NCI-H1048 (cell line): ENCODE measurements at places on chromosomes 2 and 18.

GRCh38 chr2:48558456-48558855 lies 28.5 kb downstream of the STON1 start:
- no peak for DNase-seq

DNA sequence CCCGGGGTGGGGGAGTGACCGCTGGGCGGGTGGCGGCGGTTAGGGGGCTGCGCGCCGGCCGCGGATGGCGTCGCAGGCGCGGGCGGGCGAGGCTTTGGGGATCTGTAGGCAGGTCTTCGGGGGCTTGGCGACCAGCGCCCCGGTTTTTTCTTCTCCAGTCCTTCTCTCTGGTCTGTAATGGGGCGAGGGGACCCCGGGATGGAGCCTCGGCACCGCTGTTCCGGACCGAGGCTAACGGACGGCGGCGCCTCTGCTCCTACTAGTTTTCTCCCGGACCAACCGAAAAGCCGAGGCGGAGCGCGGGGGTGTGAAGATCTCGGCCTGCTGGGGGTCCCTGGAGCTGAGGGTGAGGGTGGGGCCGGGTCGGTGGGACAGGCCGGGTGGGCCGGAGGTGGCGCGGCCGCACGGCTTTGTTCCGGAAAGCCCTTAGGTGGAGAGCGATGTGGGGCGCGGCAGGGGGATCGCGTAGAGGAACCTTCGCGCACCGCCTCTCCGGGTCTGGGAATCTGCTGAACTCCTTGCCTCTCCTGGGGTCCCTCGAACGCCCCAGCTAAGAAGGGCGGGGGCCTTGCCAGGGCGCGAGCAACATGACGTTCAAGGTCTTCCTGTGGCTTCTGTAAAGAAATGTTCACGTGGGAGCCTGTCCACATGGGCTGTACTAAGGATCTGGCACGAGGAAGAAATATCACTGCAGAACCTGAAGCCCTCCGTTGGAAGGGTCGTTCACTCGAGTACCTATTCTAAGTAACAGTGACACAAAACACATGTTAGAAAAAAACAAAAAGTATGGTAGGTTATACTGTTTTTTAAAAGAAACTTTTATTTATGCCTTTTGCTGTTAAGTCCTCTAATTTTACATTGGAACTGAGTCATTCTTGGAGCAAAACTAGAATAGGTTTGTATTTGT lies 861 bp downstream of the SLC39A10 start:
- peak; percentile 2 for DNase-seq

- DNase-seq = no peak
These were observed 382.0 kb downstream of the SOX11 start for GRCh38 chr2:6074089-6074643.

- DNase-seq = peak; percentile 31
These were observed 864 bp downstream of the LBH start for GRCh38 chr2:30231996-30232800.

DNA sequence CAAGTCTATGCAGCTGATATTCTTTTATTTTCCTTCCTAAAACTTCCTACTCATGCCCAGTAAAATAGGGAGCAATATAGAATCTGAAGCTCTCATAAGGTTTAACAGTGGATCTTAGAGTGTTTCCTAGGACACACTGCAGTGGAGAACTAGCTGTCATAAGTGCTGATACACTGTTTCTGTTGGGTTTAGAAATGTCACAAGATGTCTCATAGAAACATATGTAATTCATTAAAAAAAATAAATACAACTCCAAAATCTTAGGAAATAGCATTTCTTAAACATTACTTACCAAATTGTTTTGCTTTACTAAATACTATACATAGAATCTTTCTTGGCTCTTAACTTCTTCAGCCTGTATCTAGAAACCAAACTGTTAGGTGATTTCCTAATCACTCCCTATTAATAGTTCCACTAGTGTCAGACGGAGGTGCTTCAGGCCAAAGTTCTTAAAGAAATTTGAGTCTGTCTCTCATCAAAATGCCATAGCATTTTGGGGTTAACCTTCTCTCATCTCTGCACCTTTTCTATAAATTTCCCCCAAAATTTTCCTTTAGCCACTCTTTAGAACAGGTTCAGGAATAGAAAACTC lies 93.7 kb downstream of the CERKL start:
- no peak for DNase-seq

- no peak for DNase-seq
These were observed 32.7 kb downstream of the EIPR1 start for GRCh38 chr2:3344897-3345296.

- DNase-seq = no peak
These were observed 12.5 kb upstream of the NAB1 start for GRCh38 chr2:190636361-190636760.

- DNase-seq = no peak
These were observed 10.3 kb downstream of the EDAR start for GRCh38 chr2:108978709-108979111.

- DNase-seq = no peak
These were observed 7.8 kb downstream of the LIMS1 start for GRCh38 chr2:108542071-108542470.

DNA sequence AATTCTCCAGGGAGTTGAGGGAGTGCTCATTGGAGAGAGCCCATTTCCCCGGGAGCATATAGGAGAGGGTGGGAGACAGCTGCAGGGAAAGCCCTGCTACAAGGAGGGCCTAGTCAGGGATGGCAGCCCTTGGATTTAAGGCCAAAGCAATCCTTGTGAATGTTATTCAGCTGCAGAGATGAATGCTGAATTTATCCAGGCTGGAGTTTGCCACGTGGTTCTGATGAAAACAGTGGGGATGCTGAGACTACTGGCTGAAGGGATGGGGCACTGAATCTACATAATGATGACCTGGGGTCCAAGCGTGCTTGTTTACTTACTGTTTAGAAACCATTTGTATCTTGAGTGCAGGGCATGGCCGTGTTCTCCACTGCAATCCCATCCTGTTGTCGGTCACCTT lies 35.6 kb upstream of the RNF149 start:
- no peak for DNase-seq

DNA sequence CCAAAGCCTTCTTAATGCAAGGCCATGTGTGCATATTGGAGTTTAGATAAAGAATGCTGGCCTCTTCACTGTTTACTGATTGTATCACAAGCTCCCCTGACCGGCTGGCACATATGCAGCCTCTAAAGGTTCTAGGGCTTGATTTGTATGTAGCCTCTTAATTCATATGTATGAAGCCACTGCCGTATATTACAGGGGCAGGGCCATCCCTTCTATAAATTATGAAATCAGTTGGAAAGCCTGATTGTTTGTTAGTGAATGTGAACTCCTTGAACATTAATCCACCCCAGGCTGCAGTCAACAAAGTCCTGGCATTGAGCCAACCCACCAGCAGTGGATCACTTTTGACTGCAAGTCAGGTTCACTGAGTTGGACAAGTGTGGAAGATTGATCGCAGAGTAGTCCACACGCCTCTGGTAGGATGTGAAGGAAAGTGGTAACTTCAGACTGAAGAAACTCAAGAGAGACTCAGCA lies 61.6 kb upstream of the PARD3B start:
- DNase-seq = no peak

DNA sequence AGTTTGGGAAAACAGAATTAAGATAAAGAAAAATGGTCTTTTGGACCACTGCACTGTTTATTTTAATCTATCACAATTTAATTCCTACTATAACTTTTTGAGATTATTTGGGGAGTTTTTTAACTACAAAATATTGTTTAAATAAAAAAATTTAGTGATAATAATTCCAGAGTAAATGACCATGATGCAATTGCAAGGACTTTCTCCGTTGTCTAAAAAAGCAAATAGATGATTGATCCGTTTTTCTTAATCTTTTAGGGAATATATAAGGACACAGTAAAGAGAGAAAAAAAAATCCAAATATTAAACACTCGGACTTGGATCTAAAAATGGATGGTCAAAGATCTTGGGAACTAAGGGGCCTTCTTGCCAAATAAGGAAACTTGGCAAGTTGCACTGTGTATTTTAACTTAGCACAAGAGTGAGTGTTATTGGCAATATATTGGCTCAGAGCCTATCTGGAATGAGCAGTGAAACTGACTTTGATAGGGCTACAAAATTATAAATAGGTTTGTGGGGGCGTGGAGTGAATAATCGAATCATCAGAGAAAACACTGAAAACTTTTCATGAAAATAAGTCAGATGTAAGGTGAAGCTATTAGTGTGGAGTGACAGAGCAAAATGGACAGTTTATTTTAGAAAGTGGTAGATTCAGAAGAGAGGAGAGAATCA lies 2.0 kb downstream of the MAP3K20 start:
- DNase-seq = no peak

GRCh38 chr2:30514134-30514847 lies 67.2 kb downstream of the LCLAT1 start:
- DNase-seq = no peak

GRCh38 chr2:186129767-186130581 lies 356.1 kb upstream of the ZC3H15 start:
- no peak for DNase-seq

GRCh38 chr2:72579591-72580180 lies 246.1 kb downstream of the EXOC6B start:
- DNase-seq = no peak

- DNase-seq = no peak
These were observed 33.4 kb upstream of the SKA1 start for GRCh38 chr18:50341443-50341842.
